A549 treated with RU486 at 1 μM for 4 hours (cell line): ENCODE measurements at places on chromosomes 2 and 18. TPM values are rescaled to one million over a fixed set of nuclear protein-coding genes. Genes with fewer than 3 reads are reported as not detected.

Gene IL1R1
- total RNA-seq = 16.2 to 31.6 TPM (median 26.8 TPM) in 5 replicates

Gene HMSD
- total RNA-seq = 0.21 to 0.39 TPM in 2 of 5 replicates, not detected in the others

Gene TLK1
- total RNA-seq = 21.3 to 29.5 TPM (median 24.0 TPM) in 5 replicates

Gene PCBP1
- total RNA-seq = 371 to 437 TPM (median 419 TPM) in 5 replicates

Gene SKOR2
- not detected in 5 replicates for total RNA-seq

Gene RIT2
- not detected in 5 replicates for total RNA-seq

Gene MROH2A
- 0.18 to 0.31 TPM (median 0.24 TPM) in 4 of 5 replicates, not detected in the other for total RNA-seq

Gene MC5R
- 0.07 TPM in 1 of 5 replicates, not detected in the others for total RNA-seq

Gene SPP2
- total RNA-seq = not detected in 5 replicates

Gene PDCD1
- not detected in 5 replicates for total RNA-seq

Gene IL1R2
- total RNA-seq = 0.42 to 1.1 TPM (median 0.57 TPM) in 5 replicates

Gene SH2D6
- 0.46 to 1.6 TPM (median 0.55 TPM) in 5 replicates for total RNA-seq

Gene REG1B
- total RNA-seq = not detected in 5 replicates

Gene UGT1A8
- 0.06 to 0.13 TPM in 2 of 5 replicates, not detected in the others for total RNA-seq

Gene SNORC
- total RNA-seq = 5.3 to 15.8 TPM (median 9.8 TPM) in 5 replicates

Gene KCNG2
- total RNA-seq = not detected in 5 replicates

Gene PLA2R1
- total RNA-seq = 1.4 to 2.9 TPM (median 2.6 TPM) in 5 replicates

Gene SLC4A5
- total RNA-seq = 0.17 to 0.68 TPM (median 0.43 TPM) in 5 replicates

Gene SCYGR4
- not detected in 5 replicates for total RNA-seq

Gene GEN1
- total RNA-seq = 6.8 to 15.6 TPM (median 13.0 TPM) in 5 replicates

Gene MAB21L4
- 0.08 to 0.17 TPM (median 0.09 TPM) in 3 of 5 replicates, not detected in the others for total RNA-seq

Gene SCN3A
- total RNA-seq = 0.02 TPM in 2 of 5 replicates, not detected in the others

Gene HOXD9
- 1.0 to 1.7 TPM (median 1.2 TPM) in 5 replicates for total RNA-seq

Gene CNGA3
- total RNA-seq = 0.02 to 0.06 TPM in 2 of 5 replicates, not detected in the others

Gene COLEC11
- total RNA-seq = 0.39 to 0.76 TPM (median 0.60 TPM) in 5 replicates

Gene SLC5A7
- total RNA-seq = not detected in 5 replicates

Gene UGT1A3
- 0.10 to 0.22 TPM (median 0.13 TPM) in 3 of 5 replicates, not detected in the others for total RNA-seq

Gene SLC9A4
- total RNA-seq = not detected in 5 replicates

Gene AQP12B
- not detected in 5 replicates for total RNA-seq

Gene LIMS3
- total RNA-seq = not detected in 5 replicates

Gene FBLN7
- 0.59 to 0.97 TPM (median 0.78 TPM) in 4 of 5 replicates, not detected in the other for total RNA-seq

Gene TMEFF2
- 0.20 to 0.94 TPM (median 0.26 TPM) in 5 replicates for total RNA-seq

Gene IL1RL2
- total RNA-seq = 0.05 TPM in 1 of 5 replicates, not detected in the others

Gene COLEC12
- 0.02 to 0.05 TPM (median 0.05 TPM) in 3 of 5 replicates, not detected in the others for total RNA-seq

Gene GAD1
- total RNA-seq = 0.39 to 0.63 TPM (median 0.42 TPM) in 5 replicates

Gene EGR4
- 0.17 to 0.37 TPM (median 0.27 TPM) in 5 replicates for total RNA-seq

Gene OXER1
- not detected in 5 replicates for total RNA-seq

Gene REG3A
- total RNA-seq = not detected in 5 replicates

Gene MPV17
- 69.2 to 99.8 TPM (median 85.7 TPM) in 5 replicates for total RNA-seq

Gene ALS2
- 8.3 to 13.6 TPM (median 12.1 TPM) in 5 replicates for total RNA-seq

Gene ARHGAP28
- 0.05 to 0.48 TPM (median 0.08 TPM) in 3 of 5 replicates, not detected in the others for total RNA-seq

Gene FER1L5
- total RNA-seq = not detected in 5 replicates

Gene LRRC30
- not detected in 5 replicates for total RNA-seq
